ENCODE measurements at places on chromosomes 1 and 21.
A peak's percentile ranks its signal among the peaks of the same experiment; 100 is the strongest.

DNA sequence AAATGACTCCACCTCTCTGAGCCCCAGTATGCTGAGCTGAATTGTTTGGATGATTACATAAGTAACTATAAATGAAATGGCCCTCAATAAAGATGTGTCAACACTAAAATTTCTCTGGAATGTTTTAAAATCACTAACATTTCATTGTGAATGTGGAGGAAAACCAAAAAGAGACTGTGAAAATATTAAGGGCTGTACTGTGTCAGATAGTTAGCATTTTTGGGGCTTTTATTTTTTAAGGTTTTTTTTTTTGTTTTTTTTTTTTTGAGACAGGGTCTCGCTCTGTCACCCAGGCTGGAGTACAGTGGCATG, 6.3 kb downstream of the MYOC start:
- no peak for DNase-seq

- no peak for DNase-seq
Observed at GRCh38 chr1:83024251-83024767, 974.6 kb downstream of the TTLL7 start.

DNA sequence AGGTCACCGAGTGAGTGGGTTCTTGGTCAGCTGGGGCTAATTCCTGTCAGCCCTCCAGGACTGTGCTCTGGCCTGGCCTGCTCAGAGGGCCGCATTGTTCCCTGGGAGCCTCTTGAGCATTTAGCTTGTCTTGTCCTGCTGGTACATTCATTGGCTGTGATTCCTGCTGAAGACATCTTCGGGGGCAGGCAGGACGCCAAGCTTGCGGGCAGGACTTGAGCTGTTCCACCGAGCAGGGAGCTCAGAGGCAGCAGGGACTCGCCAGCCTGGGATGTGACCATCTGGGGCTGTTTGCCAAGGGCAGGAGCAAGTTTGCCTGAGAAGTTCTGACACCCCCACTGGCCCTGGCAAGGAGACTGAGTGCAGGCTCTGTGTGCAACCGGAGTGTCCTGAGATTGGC, 7.0 kb upstream of the SLC26A9 start:
- peak; percentile 37 for DNase-seq

DNA sequence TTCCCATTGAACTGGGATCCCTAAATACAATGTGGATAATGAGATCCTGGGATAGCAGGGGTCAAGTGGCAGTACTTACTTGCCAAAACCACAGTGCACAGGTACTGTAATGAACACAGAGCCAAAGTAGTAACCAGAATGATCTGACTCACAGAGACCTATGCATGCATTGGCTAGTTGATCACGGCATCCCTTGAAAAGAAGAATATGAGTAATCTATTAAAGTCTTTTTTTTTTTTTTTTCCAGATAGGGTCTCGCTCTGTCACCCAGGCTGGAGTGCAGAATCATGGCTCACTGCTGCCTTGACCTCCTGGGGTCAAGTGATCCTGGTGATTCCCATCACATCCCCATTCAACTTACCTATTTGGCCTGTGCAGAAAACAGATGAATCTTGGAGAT, 29.4 kb upstream of the EIF4G3 start:
- DNase-seq = no peak

- no peak for DNase-seq
Observed at GRCh38 chr1:184761969-184762485, 7.4 kb upstream of the EDEM3 start.

- DNase-seq = no peak
Observed at GRCh38 chr1:110601332-110601731, 4.8 kb downstream of the KCNA2 start.

GRCh38 chr1:869499-870244, 54.1 kb upstream of the SAMD11 start:
- no peak for DNase-seq

DNA sequence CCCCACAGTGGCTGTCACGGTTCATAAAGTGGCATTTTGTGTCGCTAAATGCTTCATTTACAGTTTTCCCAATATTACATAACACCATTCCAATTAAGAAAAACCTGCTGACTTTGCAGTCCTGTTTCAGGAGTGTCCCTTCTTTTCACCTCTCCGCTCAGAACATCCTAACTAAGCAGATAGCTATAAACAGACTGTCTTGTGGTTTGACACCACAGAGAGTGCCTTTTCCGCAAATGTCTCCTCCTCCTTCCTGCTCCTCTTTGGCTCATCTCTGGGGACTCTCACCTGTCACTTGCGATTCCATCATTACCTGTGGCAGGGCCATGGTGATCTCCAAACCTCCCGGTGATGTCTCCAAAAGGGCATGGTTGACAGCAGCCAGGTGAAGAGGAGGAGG, 119.0 kb downstream of the CNIH3 start:
- no peak for DNase-seq

GRCh38 chr1:20936216-20936615, 149.1 kb upstream of the HP1BP3 start:
- no peak for DNase-seq

DNA sequence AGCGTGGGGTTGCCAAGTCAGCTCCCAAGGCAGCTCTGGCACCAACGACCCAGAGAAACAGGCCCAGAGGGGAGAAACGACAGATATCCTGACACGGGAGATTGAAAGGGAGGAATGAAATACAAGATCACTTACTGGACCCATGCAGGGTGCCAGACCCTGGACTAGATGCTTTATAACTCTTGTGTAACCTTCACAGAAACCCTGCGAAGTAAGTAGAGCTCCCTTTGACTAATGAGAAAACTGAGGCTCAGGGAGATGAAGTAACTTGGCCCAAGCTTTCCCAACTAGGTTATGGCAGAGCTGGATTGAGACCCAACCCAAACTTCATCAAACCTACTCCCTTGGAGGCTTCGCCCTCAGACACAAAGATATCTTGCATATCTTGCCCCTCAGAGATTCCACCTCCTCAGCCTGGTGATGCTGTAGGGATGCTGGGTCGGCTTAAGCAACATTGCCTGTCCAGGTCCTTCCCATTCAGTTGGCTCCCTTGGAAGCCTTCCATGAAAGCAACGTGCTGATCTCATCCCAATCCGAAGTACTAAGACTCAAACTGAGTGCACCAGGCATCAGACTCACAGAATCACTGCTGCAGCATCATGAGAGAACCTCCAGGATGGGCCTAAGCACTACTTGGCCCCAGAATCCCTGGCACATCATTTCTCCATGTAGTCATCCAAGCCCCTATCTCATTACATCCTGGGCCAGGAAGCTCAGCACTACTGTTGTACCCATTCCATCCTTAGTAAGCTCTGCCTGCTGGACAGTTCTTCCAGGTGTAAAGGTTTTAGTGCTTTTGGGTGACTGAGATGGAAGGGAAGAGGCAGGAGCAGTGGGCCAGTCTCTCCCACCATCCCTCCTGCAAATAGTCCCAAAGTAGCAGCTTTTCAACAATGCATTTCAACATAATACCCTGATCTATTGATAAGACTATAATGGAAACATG, 1.1 kb upstream of the IGSF9 start:
- DNase-seq = no peak
